ENCODE measurements at places on chromosomes 2 and 18.
A peak's percentile ranks its signal among the peaks of the same experiment; 100 is the strongest.

DNA sequence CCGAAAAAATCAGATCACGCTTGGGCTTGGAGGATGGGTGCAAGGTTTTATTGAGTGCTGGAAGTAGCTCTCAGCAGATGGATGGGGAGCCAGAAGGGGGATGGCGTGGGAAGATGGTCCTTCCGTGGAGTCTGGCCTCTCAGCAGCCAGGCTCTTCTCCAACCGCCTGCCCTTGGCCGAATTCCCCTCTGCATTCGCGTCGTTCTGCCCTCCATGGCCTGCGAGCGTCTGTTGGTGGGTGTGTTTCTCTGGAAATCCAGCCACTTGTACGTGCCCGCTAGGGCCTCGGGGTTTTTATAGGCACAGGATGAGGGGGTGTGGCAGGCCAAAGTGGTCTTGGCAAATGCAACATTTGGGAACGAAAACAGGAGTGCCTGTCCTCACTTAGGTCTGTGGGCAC lies 815.2 kb downstream of the TSN start:
- DNase-seq: no peak

DNA sequence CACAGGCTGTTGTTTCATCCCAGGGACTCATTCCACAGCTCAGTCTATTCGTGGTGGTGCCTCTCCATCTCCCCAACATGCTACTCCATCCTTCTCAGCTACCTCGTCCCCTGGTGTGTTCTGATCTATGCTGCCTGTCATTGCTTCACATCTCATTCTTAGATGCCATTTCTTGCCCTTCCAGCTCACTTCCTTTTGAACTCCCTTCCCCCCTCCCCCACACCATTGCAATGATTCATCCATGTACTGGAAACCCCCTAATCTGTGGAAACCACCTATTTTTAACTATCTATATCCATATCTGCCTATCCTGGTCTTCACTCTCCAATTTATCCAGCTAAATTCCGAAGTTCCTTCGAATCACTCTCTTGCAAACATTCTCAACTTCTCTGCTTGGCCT lies 65.7 kb upstream of the PARD3B start:
- no peak for DNase-seq

- no peak for DNase-seq
These were observed 250.3 kb upstream of the FOSL2 start for GRCh38 chr2:28142386-28142785.

DNA sequence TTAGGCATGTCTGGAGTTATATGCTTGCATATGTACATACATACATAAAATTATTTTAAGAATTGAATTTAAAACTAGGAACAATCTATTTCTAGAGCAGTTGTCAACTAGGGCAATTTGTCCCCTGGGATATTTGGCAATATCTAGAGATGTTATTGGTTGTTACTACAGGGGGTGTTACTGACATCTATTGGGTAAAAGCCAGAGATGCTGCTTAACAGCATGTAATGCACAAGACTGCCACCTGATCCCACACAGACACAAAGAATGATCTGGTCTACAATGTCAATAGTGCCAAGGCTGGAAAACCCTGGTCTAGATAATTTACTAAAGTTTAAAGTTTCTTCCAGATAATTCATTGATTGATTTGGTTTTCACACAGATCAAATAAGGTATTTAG lies 185.3 kb downstream of the NYAP2 start:
- no peak for DNase-seq

DNA sequence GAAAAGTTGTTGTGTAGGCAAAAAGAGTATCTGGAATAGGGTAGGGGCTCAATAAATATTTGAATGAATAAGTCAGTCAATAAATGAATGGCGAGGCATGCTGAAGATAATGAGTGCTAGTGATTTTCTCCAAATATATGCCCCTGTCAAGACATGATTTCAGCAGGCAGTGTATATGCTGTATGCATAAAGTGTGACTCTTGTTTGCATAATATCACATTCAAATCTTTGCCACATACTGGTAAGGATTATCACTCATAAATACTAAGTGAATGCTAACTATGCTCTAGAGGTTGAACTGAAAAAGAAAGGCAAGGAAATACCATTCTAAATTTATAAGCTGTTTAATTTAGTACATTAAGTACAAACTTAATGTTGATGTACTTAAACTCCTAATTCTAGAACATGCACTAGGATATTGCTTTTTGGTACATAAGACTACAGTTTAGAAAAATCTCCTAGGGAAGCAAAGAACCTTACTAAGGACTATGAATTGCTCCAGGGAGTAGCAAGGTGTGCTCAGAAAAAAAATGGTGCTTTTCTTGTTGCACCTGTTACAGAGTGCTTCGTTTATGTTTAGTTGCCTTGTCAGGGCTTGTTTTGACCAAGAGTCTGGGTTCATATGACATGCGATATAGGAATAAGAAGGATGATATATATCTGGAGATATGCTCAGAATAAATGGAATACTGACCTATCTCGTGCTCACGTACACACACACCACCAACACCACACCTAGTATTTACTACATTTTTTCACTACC lies 224.0 kb upstream of the TANK start:
- DNase-seq: no peak

DNA sequence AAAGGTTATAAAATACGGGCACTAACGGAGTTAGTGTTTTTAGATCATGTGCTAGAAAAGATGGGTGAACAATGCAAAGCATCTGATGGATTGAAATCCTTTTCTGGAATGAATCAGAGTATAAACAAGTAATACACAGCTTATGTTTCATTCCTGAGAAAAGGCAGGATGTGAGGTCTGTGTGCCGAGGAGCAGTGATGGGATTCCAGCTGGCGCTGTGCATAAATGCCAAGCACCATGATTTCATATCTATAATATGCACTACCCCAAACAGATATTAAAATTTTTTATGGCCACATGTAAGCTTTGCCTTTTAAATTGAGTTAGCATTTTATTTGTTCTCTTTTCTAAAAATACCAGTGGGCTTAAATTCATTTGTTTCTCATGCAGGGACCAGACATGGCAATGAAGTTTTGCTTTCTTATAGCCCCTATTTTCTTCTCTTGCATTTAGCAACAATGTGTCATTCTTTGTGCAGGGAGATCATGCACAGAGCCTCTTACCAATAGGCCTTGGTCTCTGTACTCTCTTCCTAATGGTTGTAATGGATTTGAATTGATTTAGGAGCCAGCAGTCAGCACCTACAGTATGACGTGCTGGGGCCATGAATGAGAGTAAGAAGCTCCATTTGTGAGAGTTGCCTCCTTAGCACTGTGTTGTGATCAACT lies 323.9 kb downstream of the SLC8A1 start:
- DNase-seq: no peak

DNA sequence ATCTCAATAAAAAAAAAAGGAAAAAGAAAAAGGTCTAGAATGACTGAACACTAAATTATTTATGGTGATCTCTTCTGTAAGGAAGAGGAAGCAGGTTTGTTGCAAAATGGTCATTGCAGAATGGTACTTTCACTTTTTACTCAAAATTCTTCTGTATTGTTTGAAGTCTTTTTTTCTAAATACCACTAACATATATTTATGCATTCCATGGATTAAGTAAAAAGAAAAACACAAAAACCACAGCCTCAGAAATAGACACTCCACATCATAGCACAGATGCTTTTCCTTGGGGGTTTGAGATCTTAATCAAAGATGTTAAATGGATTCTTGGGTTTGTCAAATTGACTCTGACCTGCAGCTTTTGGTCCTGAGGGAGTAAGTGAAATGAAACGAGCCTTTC lies 47.4 kb downstream of the RHOB start:
- DNase-seq: no peak

DNA sequence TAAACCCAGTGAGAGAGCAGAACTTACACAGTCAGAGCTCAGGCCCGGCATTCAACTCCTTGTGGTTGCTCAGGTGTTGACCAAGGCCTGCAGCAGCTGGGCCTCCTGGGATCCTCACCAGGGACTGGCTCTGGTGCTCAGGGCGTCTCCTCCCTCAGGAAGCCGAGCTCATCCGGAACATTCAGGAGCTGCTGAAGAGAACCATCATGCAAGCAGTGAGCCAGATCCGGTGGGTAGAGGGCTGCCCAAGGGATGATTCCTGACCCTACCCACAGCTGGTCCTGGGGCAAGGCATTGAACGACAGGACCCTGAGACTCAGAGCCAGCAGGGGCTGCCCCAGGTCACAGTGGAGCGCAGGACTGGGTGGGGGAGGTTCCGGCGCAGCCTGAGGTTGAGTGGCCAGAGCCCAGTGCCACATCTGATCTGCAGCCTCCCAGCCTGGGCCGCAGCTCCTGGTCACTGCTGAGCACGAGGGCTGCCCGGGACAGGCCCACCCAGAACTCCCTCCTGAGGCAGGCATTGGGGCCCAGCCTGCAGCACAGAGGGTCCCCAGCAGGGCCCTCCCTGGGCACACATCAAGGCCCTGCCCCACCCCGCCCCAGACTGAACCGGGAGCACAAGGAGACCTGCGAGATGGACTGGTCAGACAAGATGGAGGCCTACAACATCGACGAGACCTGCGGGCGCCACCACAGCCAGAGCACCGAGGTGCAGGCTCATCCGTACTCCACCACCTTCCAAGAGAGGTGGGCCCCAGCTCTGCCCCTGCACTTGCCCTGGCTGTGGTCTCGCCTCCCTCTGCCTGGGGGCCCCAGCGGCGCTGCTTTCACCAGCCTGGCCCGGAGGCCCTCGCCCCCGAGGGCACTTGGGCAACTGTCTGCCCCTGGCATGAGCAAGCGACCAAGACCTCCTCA lies 2.4 kb downstream of the TEKT4 start:
- DNase-seq: peak; percentile 40

DNA sequence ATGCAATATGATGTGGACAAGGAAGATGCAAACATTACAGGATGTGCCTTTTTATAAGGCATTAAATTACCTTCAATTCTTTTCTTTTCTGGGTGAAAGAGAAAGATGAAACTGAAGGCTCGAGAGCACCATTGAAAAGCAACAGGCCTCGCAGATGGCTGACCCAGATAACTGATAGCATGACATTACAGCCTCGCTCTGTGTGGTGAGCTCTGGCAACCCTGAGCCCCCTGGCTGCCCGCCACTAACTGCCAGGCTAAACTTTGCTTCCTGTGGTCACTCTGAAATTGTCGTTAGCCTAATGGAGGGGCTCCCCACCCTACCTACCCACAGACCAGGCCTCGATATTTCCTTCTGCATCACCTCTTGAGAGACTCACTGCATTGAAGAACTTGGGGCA lies 516.8 kb upstream of the FANCL start:
- DNase-seq: peak; percentile 52

- DNase-seq: no peak
These were observed 30.1 kb upstream of the MBOAT2 start for GRCh38 chr2:9033385-9034168.

DNA sequence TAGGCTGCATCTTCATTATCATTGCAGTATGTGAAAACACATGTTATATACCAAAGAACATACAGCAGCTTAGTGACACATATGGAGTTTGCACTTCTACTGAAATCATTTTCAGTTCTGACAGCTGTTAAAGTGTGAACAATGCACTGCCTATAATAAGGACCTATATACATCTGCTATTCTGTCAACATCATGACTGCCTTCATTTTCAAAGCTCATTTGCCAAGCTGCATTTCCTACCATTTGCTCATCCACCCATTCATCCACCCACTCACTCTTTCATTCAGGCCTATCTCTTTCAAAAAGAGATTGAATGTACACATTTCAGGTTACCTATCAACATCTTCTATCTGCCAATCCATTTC lies 81.7 kb upstream of the STK17B start:
- DNase-seq: no peak

DNA sequence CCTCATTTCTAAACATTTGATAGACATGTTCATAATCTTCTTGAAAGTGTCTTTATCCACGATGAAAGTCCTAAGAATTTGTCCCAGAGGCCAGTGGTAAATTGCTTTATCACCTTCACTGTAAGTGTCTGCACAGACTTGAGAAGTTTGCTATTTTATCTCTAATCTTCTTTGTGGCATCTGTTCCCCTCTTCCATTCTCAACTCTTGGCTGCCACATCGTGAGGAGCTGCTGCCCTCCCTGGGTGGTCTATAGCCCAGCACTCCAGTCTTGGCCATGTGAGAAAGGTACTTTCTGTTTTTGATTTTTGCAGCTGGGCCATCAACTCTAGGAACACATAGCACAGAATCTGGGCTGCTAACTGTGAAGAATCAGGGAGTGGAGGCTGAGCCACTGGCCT lies 45.5 kb downstream of the SLC14A2 start:
- DNase-seq: no peak

DNA sequence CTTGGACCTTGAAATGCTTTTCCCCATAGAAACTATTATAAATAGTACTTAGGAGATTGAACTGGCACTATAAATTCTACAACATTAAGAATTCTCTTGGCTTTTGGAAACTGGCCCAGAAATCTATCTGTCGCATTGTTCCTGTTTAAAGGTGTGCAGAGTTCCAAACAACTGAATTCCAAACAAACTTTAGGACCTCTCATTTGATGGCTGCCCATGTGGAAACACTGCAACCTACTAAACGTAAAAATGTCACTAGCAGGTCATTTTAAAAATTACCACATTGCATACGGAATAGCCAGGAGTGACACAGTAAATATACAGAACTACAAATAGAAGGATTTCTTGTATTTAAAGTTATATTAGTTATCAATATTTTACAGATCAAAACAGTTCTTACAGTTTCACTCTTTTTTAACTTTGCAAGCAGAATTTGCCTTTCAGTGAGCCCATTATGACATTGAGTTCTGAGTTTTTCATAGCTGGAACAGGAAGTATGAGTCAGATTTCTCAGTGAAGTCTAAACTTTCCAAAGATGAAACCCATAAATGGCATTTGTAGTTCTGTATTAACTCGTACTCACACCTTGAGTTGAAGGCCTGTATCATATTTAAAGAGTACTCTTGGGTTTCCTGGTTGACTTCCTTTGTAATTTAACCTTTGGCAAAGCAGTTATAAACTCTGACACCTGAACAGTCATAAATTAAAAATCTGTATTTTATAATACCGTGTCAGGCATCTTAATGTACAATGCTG lies 142.3 kb upstream of the BOD1L2 start:
- DNase-seq: no peak

DNA sequence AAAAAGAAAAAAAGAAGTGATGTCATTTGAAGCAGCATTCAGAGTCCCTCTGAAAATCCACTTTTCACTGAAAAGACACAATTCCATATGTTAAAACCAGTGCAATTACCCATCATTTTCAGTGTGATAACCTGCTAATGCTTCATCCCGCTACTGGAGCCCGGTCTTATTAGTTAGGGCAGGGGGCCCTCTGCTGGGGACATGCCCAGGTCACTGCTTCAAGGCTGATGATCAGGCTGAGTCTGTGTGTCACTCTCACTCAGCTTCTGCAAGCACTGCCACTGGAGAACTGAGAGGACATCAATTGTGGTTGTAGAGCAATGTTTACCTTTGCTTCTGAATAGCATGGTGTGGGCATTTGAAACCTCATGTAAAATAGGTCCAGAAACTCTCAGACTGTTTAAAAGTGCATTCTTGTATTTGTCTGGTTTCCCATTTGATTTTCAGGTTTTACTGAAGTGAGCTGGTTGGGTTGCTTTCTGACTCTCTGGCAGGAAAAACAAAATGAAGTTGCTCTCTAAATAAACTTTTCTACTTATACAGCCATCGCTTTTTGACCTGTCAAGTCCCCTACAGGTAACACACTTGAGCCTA lies 49.2 kb upstream of the NXPH2 start:
- DNase-seq: peak; percentile 88

DNA sequence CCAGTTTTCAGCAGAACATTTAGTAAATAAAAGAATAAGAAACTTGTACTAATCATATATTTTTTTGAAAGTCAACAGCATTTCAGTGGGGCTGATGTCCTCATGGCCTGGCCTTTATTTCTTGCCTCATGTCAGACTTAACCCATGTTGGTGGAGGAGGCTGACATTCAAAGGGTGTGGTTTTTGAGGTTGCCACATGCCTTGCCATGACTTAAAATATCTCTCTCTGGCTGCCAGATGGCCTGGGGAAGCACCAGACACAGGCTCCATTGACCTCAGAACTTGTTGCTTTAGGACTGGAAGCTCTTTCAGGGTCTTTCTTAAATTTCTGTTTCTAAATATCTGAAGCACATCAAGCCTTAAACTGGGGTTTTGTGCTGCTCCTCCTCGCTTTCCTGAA lies 32.5 kb upstream of the CD28 start:
- DNase-seq: no peak

Measured in islet precursor cell (in vitro differentiated cells).